ENCODE measurements at places on chromosomes 6 and 20.

DNA sequence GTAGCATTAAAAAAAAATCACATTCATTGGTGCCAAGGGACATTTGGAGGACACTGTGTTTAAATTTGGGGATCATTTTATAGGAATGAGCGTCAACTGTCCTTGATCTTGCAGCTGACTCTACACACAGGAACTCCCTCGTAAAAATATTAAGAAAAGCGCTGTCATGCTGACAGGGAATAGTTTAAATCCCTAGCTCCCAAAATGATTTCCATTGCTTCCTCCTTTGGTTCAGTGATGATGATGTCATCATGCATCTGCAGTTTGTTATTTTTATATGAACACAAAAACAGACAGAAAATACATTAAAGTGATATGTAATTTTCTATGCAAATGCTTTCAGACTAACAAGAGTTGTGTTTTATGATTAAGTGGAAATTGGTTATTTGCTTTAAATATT is 275.6 kb downstream of the BTBD9 start:
- DNase-seq = no peak

DNA sequence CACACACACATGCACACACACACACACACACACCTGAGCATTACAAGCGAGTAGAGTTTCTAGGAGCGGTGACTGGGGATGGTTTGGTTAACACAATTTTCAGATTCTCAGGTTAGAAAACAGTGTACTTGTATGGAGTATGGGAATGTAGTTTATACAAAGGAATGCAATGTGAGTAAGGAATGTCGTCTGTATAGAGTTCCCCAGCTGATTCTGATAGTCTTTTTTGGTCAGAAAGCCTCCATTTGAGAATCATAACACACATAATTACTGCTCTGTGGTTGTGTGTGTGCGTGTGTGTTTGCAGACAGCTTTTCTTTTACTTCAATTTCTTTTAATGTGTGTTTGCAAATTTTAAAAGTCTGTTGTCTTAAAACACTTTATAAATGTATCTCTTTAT is 93.2 kb downstream of the MYO6 start:
- peak; percentile 22 for DNase-seq

GRCh38 chr20:20365480-20366161 is 2.3 kb upstream of the INSM1 start:
- no peak for DNase-seq

DNA sequence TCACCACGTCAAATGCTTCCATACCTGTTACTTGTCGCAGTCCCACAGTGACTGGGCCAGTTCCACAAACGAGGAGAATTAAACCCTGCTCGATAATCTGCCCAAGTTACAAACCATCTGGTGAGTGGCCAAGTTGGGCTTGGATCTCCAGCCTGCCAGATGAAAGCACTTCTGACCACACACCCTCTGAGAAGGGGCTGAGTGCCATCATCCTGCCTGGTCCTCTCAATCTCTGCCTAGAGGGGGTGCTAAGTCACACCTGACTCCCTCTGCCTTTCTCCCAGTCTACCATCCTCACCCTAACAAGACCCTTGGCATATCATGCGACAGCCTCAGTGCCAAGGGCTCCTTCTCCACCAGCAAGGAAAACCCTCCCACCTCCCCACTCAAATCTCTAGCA is 15.8 kb downstream of the RRP36 start:
- DNase-seq = no peak

DNA sequence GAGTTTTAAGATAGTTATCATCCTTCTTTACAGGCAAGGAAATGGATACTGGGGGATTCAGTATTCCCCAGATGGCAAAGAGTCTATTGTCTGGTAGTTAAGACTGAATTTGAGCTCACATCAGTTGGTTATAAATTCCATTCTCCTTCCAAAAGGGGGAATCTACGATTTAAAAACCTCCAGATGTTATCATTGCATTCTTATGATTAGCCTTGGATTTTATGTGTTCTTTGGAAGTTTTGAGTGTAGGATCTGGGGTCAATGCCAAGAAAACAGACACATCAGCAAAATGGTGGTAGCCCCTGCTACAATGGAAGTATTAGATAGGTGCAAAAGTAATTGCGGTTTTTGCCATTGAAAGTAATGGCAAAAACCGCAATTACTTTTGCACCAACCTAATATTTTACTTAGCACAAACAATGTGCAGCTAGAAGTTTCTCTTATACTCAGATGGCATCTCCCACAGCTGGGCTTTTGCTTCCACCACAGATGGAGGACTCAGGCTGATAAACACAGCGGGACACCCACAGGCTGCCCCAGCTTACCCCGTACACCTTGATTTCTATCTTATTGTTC is 168.2 kb upstream of the RIN2 start:
- DNase-seq = no peak

All from astrocyte of the spinal cord (primary cell).